Stimulated activated CD8-positive, alpha-beta memory T cell treated with anti-CD3 and anti-CD28 coated beads, Interleukin-4, amount 100 ng/mL, for 1 hour (primary cell): ENCODE measurements at places on chromosomes 3 and 15.

GRCh38 chr3:192482809-192483208, 244.5 kb downstream of the FGF12 start:
- no peak for DNase-seq

DNA sequence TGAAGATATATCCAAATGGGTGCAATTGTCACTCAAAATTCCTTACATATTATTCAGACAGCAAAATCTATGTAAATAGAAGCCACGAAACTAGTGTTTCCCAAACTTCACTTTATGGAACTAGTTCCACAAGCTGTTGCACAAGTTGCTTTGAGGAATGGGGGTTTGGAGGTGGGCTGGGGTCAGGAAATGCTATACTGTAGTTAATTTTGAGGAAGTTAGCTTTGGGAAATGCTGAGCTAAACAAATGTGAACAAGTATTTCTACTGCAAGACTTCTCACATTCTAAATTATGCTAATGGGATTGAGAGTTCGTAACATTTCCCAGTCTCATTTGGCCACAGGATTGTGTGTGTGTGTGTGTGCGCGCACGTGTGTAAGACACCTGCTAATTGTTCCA, 28.7 kb upstream of the SAMMSON start:
- no peak for DNase-seq

GRCh38 chr3:68728343-68728742, 204.0 kb downstream of the TAFA4 start:
- DNase-seq = no peak

DNA sequence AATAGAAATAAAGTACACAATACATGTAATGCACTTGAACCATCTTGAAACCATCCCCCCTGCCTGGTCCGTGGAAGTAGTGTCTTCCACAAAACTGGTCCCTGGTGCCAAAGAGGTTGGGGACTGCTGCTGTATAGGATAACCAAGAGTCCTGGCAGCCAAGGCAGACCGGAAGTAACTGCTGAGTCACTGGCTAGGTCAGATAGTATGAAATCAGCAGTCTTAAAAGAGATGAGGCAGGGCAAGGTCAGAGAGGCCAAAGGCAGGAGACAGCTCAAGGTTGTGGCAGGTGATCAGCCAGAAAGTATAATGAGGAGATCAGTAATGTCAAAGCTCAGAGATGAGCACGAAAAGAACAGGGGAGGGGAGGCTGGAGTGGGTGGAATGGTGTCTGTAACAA, 60.2 kb downstream of the MAP3K13 start:
- DNase-seq = no peak

DNA sequence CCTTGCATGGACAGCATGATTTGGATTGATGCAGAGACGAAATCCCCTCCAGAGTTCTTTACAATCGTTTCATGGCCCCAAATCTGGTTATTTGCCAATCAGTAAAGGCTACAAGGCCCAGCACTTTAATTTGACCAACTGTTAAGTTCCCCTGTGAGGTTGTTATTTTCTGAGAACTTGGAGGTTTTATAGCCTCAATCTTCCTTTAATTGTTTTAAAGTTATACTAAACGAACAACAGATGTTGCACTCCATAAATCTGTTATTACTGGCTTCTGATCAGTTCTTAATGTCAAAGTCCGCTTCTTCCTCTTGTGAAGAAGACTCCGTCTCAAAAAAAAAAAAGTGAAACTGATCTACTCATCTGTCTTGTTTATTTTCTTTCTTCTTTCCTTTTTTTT, 30.8 kb downstream of the LARP6 start:
- DNase-seq = no peak

- no peak for DNase-seq
These were observed 122.6 kb downstream of the FBN1 start for GRCh38 chr15:48522911-48523310.

GRCh38 chr3:38264353-38264771, 1.2 kb upstream of the SLC22A13 start:
- DNase-seq = no peak

DNA sequence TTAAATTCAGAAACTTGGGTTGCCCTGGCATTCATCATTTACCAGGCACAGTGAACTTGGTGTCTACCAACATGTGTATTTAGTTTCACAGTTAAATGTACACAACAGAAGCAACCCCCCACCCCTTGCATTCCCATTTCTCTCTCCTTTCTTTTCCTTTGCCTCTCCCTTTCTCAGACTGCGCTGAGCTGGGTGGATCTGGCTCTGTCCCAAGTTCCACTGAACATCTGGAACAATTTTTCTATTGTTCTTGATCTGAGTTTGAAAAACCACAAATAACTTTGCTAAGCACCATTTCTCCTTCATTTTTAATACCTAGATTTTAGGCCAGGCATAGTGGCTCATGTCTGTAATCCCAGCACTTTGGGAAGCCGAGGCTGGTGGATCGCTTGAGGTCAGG, 242.2 kb downstream of the ABHD5 start:
- no peak for DNase-seq

DNA sequence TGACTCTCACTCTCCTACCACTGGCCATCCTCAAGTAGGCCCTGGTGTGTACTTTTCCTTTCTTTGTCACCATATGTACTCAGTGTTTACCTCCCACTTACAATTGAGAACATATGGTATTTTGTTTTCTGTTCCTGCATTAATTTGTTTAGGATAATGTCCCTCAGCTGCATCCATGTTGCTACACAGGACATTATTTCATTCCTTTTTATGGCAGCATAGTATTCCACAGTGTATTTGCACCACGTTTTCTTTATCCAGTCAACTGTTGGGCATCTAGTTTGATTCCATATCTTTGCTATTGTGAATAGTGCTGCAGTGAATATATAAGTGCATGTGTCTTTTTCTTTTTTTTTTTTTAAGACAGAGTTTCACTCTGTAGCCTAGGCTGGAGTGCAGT, 126.2 kb downstream of the GALK2 start:
- DNase-seq = no peak

DNA sequence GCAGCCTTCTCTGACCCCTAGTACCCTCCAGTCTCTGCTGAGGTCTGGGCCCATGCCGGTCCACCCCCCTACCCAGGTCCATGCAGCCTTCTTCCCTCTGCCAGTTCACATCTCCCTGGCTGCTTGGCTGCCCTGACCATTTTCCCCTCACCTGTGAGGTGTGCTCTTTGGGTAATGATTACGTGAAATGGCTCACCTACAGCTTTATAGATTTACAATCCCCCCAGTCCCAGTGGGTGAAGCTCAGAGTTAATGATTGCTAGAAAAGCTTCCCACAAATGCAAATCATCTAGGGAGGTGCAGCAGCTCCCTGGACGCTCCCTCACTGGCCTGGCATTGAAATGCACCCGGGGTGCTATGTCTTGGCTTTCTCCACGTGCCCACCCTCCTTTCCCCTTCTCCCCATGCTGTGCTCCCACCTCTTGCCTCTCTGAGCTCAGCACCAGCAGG, 18.7 kb downstream of the PAQR5 start:
- DNase-seq = no peak

- DNase-seq = no peak
These were observed 136.8 kb upstream of the ACP3 start for GRCh38 chr3:132180337-132180791.

DNA sequence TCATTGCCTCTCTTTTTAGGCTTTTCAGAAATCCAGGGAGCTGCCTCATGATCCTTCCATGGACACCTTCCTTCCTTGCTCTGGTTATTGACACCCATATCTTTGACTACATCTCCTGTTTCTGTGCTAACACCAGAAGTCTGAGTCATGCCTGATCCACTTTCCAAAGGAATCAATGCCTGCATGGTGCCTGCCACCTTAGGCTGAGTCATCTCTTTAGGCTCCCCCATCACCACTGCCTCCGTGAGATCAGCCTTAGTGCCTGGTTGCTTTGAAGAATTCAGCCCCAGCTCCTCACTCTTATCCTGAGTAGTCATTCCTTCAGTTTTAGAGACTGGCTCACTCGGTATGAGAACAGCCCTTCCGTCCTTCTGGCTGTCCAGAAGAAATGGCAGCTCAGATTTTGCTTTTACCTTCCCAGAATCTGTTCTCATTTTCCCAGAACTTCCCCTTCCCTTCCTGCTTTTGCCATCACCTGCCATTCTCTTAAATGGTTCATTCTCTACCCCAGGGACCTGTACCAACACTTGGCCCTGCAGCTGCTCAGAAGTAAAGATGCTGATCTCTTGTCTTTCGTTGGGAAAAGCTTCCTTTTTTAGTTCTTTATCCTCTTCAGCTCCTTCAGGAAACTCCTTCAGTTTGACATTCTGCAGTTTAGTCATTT, 105.3 kb downstream of the MAP4 start:
- no peak for DNase-seq

DNA sequence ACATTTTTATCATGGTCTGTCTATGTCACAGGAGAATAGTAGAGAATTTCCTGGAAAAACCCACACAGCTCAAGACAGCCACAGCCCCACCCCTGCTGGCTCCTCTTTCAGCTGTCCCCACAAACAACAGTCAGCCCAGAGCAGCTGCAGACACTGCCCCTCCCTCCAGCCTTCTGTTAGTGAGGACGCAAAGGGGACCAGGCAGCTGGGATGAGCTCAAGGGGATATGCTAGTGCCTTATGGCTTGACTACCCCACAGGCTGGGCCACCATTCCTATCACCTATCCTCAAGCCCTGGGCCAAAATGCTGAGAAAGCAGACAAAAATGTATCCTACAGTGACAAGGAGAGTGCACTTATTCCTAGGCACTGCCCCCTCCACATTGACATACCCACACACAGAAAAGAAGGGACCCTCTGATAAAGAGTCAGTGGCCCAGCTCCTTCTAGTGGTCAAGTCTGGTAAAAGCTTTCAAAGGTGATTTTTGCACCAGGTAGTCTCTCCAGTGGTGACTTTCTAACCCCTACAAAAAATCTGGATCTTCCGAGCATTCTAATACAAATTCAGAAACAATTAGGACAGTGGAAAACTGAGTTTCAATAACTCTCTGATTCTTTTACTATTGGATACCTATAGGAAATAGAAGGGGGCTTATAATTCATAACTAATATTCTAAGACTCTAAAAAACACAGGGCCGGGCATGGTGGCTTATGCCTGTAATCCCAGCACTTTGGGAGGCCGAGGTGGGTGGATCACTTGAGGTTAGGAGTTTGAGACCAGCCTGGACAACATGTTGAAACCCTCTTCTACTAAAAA, 3.0 kb upstream of the MAP1A start:
- peak; percentile 10 for DNase-seq

GRCh38 chr3:52600258-52600657, 63.9 kb downstream of the UQCC5 start:
- no peak for DNase-seq

DNA sequence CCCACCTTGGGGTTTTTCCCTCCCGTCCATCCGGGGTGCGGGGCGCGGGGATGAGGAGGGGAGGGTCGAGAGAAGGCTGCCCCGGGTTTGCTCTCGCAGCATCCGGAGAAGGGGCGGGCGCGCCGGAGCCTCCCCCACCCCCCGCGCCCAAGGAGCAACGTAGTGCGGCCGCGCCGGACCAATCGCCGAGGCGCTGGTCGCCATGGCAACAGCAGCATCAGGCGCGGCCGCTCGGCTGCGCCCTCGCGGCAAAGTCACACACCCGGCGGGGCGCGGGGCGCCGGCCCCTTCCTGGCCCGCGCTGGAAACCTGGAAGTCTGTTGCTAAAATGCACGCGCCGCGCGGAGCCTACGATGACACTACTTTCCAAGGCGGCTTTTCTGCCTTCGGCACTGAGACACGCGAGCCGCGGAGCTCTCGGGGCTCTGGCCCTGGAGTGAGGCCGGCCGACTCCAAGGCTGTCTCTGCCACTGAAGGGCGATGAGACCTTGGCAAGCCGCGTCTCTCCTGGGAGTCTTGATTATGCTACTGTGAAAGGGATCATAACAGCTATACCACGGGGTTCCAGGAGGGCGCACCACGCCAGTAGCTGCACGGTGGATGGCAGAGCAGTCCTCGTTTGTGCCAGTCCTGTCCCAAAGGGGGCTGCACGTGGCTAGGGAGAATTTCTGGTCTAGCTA, at the start of gene IQSEC1:
IQSEC1 (minus strand) TSS at position 104 of the 680 bp plus-strand sequence. CDS start 415 bp downstream, outside the sequence.
- peak; percentile 60 for DNase-seq

DNA sequence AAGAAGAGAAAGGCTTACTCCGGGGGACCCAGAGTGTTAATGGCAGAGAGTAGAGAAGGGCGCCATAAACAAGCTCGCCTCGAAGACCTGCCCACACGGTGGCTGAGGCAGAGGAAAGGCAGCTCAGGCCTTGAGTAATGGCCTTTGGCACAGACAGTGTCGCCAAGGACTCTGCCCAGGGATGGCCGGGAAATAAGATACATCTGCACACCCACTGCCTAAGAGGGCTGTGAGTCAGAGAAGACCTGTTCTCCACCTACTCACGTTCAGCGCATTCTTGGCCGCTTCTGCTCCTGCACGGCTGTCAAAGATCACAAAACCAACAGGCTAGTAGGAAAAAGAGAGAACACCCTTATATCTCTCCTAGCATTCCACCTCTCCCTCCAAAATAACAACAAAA, 26.2 kb downstream of the RBPMS2 start:
- no peak for DNase-seq

GRCh38 chr3:102791641-102792589, 357.1 kb downstream of the ZPLD1 start:
- DNase-seq = no peak

DNA sequence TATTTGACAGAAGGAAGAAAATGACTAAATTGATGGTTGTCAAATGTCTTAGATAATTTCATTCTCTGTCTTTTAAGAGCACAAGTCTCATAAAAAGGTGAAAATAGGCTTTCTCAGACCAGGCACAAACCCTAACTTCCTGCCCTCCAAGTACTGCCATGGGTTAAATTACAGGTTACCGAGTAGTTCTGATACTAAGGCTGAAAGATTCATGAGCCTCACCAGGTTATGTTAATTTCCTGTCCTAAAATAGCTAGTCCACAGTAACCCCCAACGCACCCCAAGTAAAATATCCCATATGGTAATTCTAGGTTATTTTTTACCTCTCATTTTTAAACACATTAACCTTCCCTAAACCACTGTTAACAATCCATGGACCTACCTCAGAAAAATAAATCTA, 42.0 kb downstream of the GSK3B start:
- no peak for DNase-seq

DNA sequence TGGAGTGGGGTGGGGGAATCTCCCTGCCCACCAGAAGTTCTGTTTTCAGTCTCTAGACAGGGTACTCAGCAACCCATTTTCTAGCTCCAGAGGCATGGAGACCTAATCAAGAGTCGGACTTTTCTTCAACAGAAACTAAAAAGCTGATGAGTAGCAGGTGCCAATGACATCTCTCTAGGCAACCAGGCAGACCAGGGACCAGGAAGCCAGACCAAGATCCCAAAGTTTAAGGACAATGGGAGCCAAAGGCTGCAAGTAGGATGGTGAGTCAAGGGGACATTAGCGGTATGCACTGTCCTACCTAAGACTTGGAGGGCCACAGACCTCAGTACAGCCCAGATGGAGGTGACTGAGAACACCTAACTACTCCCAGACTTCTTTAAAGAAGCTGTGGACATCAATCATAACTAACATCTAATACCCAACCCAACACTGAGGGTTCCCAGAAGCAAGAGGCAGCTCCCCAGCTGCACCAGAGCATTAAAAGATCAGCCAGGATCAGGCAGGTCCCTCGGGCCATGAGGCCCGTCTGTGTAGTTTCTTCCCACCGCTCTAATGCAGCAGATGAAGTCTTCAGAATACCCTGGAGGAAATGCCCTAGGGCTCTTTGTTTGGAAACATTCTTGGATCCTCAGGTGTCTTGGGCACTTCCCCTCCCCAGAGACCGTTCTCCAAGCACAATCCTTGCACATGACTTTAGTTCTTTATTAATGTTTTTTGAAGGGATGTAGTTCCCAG, 979 bp downstream of the CCDC71 start:
- no peak for DNase-seq

- DNase-seq = no peak
These were observed 78.6 kb downstream of the FHIT start for GRCh38 chr3:61172684-61173083.

- DNase-seq = no peak
These were observed 66.2 kb downstream of the MCTP2 start for GRCh38 chr15:94297558-94297957.
